ENCODE measurements at places on chromosomes 12 and 14.

GRCh38 chr14:102979406-102979805, 56.9 kb downstream of the AMN start:
- DNase-seq: no peak

- DNase-seq: no peak
Measured at GRCh38 chr14:100683578-100683977, 43.1 kb upstream of the DLK1 start.

GRCh38 chr12:64631197-64631596, 20.9 kb downstream of the RASSF3 start:
- DNase-seq: no peak

GRCh38 chr12:77893918-77894317, 63.2 kb downstream of the NAV3 start:
- DNase-seq: no peak

DNA sequence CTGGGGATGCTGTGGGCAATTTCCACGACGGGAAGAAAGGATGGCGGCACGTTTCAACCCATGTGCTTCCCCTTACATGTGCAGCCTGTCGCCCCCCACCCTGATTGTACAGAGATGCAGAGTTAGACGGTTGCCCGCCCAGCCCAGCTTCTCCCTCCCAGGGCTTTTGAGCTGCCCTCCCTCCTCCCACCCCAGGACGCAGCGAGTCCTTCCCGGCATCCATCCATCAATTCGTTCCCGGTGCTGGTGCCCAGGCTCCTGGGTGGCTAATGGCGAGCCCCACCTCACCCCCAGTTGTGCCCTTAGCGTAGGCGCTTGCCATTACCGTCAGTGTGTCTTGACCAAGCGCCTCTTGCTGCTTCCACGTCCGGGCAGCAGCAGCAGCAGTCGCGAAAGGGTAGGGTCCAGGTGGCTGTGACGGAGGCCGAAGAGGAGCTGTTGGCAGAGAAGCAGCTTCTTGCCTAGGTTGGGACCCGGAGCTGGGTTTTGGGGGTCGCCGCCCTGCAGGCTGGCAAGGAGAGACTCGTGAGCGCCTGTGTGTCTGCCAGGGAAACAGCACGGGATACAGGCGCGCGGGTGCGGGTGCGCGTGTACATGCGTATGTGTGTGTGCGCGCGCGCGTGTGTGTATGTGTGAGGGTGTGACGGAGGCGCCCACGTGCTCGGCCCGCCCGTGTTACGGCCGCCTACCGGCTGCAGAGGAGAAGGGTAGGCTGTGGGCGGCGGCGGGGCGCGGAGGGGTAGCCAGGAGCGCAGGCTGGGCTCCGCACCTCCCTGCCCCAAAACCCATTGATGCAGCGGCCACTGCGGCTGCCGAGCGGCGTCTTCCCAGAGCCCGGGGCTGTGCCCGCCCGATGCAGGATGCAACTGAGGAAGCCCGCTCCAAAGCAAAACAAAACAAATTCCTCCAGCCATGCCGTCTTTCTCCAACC, at the start of gene SLC6A15:
TSS of gene SLC6A15 (minus strand) at position 602 of the 931 bp plus-strand sequence. CDS start 20,679 bp downstream, outside the sequence.
- no peak for DNase-seq

Measured in activated gamma-delta T cell treated with Interleukin-2 at 50 U/mL for 16 hours (primary cell).